ENCODE measurements at places on chromosomes 12 and 14.

DNA sequence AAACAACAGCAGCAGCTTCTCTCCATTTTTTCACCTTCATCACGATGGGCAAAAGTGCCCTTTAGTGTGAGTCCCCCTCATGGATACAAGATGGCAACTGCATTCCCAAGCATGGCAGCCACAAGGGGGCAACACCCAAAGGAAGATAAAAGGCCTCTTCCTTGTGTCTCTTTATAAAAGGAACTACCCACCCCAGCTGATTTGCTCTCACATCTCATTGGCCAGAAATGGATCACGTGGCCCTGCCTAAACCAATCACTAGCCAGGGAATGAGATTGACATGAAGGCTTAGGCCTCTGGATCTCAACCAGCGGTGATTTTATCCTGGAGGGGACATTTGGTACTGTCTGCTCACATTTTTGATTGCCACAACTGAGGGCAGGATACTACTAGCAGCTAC, 21.9 kb upstream of the IFT81 start:
- DNase-seq = no peak

GRCh38 chr14:20194101-20194500, 3.4 kb downstream of the OR11G2 start:
- DNase-seq = no peak

DNA sequence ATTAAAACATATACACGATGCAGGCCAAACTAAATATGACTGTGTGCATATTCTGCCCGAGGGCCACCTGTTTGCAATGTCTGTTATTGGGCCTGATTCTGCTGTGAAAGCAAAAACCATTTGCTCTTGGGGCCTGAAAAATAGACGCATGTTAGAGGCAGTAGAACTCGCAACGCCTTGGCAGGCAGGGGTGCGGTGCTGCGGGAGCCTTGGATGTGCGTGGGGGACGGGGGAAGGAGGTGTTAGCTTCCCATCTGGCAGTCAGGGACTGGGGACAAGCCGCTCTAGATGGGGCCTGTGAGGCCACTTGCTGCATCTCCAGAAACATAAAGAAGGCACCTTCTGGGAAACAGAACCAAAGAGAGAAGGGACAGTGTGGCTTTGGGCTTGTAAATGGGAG, 216.3 kb downstream of the PHETA1 start:
- DNase-seq = no peak

DNA sequence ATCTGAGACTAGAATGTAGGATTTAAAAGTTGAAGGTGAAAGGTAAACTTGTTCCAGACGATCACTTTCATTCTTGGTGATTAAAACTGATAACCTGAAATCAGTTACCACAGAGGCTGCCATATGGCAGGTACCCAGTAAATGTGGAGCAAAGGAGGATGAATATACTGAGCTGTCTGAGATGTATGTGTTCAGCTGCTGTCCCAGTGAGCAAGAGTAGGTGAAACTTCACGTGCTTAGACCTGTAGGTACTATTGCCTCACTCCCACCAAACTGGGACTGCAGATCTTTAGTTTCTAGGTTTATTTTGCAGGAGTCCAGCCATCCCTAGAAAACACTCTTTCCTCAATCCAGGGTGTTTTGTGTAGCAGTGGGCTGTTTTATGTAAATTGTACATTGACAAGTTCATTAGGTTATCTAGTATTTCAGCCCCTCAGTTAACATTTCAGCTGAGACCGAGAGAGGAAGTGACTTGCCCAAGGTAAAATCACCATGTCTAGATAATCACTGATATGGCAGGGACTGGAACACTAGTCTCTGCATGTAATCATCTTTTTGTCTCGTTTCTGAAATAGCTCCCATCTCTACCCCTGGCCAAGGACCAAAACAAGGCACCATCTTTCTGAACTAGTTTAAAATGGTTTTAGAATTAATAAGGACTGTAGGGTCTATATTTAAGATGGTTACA, 62.7 kb downstream of the ATG14 start:
- peak; percentile 15 for DNase-seq

DNA sequence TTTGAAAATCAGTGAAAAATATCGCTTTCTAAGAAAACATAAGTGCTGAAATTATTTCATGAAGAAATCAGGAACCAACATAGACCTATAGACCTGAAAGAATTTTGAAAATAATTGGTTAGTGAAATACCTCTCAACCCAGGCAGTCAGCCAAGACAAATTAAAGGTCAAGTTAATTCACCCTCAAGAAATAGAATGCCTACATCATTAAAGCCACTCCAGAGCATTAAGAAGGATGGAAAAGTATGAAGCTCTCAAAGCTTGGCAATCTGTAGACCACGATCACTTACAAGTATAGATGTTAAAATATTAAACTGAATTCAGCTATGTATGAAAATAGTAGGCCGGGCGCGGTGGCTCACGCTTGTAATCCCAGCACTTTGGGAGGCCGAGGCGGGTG, 48.3 kb downstream of the SFSWAP start:
- DNase-seq = no peak

- peak; percentile 67 for DNase-seq
These were observed 13.4 kb downstream of the AKAP5 start for GRCh38 chr14:64478634-64479250.

GRCh38 chr14:37263656-37264236, 66.0 kb downstream of the MIPOL1 start:
- no peak for DNase-seq

DNA sequence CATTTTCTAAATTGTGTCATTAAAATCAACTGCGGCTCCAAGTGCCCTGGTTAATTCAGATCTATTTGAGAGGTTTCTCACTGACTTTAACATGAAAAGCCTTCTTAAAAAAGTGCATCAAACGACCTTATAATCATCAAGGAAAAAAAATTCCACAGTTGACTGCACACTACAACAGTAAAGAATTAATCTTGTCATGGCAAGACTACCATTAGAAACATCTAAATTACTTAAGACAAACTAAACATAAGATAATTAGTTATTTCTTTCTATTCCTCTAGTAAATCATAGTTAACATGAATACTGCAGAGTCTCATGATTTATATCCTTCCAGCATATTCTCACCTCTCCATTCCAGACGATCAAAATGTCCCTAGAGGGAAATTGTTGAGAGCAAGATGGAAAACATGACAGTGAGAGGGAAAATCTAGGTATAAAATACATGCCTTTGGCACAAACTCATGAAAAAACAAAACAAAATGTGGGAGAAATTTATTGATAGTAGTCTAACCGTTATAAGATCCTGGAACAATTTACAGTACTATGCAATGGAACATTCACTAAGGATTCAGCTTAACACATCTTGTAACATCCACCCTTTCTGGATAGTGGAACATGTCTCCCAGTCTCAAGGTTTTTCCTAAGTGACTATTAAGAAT, 112.5 kb downstream of the PRKD1 start:
- DNase-seq = no peak

- DNase-seq = no peak
These were observed 99.9 kb downstream of the CEP83 start for GRCh38 chr12:94359761-94360160.

- peak; percentile 14 for DNase-seq
These were observed 389.2 kb downstream of the RAD51B start for GRCh38 chr14:68208626-68209317.

- no peak for DNase-seq
These were observed 340.4 kb downstream of the SLC6A15 start for GRCh38 chr12:84572196-84572595.

Measured in natural killer cell (primary cell).